ENCODE measurements at places on chromosomes 6 and 20.

DNA sequence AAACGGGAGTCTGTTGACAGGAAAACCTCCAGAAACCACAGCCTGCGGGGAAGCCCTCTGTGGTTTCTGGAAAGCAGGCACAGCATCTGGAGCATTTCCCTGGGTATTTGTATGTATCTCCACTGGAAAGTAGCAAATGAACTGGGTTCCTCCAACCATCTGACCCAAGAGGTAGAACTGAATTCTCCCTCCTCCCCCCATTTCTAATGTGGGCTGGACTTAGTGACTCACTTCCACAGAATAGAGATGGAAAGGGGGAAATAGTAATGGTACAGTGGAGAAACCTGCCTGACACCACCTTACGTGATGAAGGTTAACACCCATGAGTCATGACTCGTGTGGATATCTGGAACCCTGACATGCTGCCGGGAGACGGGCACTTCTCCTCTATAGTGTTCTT is 51.9 kb upstream of the XRN2 start:
- DNase-seq = peak; percentile 42

DNA sequence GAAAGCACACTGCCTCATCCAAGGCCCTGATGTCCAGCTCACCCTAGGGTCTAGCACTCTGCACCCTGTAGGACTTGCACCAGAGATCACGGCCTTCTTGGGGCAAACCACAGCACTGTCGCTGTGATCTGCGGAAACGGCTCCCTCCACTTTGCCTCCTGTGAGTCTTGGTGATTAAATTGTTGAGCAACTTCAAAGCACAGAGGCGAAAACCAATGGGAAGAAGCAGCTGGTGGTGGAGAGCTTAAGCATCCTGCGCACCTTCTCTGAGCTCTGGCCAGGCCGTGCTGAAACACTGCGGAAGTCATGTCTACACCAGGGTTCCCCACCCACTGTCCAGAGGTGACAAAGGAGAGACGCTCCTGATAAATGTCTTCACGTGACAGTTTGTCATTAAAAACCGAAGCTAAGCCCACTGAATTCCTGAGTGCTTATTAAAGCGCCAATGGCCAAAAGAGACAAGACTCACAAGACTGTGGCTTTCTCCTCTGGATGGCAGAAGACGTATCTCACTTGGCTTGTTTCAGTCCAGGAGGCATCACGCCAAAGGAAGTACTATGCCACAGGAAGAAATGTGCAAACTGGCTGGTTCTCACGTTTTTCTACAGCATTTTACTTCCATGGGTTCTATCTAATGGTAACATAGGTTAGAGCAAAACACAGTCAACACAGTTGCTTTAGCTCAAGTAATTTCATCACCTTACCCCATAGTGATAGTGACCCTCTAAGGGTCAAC is 3.1 kb downstream of the RAMACL start:
- no peak for DNase-seq

DNA sequence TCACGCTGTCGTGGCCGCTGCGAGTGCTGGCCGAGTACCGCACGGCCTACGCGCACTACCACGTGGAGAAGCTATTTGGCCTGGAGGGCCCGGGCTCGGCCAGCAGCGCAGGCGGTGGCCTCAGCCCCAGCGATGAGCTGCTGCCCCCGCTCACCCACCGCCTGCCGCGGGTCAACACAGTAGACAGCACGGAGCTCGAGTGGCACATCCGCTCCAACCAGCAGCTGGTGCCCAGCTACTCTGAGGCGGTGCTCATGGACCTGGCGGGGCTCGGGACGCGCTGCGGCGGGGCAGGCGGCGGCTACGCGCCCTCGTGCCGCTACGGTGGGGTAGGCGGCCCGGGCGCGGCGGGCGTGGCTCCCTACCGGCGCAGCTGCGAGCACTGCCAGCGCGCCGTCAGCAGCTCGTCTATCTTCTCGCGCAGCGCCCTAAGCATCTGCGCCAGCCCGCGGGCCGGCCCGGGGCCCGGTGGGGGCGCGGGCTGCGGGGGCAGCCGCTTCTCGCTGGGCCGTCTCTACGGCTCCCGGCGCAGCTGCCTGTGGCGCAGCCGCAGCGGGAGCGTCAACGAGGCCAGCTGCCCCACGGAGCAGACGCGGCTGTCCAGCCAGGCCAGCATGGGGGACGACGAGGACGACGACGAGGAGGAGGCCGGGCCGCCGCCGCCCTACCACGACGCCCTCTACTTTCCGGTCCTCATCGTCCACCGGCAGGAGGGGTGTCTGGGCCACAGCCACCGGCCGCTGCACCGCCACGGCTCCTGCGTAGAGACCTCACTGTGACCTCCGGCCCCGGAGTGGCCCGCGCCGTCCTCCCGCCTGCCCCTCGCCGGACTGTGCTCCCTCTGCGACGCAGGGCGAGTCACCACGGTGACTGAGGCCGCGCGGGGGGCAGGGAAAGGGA is 5.7 kb downstream of the TMEM151B start:
- DNase-seq = no peak

- no peak for DNase-seq
Observed at GRCh38 chr20:38854654-38855066, 49.2 kb downstream of the PPP1R16B start.

GRCh38 chr6:33197431-33198048 is 2.9 kb downstream of the RXRB start:
- DNase-seq = no peak

GRCh38 chr20:2305946-2306345 is 10.1 kb downstream of the TGM3 start:
- DNase-seq = no peak

Measured in stimulated activated CD8-positive, alpha-beta memory T cell treated with anti-CD3 and anti-CD28 coated beads, Interleukin-15, amount 100 ng/mL, for 48 hours (primary cell).